ENCODE measurements at places on chromosomes 12 and 14.

- DNase-seq, result no peak
These were observed 345.8 kb downstream of the CCDC91 start for GRCh38 chr12:28536088-28536487.

DNA sequence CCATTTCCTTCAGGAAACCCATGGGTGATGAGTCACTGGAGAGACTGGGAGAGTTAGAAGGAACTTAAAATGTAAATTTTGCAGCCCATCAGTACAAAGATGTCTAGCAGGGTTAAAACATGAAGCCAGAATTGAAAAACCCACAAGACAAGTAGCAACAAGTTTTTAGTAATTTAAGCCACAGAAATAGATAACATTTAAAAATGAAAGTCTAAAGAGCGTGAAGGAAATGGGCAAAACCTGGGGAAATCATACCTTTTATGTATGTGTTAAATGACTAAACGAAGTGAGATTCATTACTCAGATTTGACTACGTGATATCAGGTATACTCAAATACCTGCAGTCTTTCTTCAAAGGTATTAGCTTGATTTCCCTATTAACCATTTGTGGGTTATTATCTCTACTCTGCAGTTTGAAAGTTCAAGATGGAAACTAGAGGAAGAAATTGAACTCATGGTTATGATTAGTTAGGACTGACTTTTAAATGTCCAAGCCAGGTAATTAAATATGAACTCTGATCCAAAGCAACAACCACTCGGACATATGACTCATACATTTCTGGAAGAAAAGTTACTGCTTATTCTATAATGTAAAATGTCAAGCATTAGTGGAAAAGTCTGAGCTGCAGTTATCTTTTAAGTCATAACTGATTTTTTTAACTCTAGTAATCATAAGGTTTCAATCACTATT lies 84.1 kb downstream of the ITPR2 start:
- no peak for DNase-seq

GRCh38 chr12:112597986-112598385 lies 179.2 kb downstream of the PTPN11 start:
- DNase-seq, result no peak

- no peak for DNase-seq
These were observed 5.8 kb downstream of the PTGES3 start for GRCh38 chr12:56682323-56682722.

DNA sequence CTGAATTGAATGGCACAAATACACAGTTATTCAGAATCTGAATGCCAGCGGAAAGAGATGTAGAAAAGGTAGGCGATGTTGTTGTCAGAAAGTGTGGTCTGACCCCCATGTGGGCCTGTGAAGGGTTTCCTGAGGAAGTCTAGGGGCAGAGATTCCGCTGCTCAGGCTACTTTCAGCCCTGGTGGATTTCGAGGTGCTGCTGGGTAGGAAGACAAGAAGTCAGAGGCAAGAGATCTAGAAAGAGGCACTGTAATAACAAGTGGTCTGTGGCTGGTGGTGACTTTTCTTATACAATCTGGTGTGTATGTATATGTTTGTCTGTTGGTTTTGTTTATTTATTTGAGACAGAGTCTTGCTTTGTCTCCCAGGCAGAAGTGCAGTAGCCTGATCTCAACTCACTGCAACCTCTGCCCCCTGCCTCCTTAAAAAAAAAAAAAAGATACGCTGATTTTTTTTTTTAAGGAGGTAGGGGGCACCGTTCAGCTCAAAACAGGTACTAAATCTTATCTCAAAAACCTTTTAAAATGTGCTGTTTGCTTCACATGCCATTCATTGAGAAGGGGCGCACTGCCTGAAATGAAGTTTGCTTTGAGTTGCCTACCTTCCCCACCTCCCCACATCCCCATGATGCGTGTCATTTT lies 27.1 kb upstream of the MANSC4 start:
- DNase-seq, result no peak

DNA sequence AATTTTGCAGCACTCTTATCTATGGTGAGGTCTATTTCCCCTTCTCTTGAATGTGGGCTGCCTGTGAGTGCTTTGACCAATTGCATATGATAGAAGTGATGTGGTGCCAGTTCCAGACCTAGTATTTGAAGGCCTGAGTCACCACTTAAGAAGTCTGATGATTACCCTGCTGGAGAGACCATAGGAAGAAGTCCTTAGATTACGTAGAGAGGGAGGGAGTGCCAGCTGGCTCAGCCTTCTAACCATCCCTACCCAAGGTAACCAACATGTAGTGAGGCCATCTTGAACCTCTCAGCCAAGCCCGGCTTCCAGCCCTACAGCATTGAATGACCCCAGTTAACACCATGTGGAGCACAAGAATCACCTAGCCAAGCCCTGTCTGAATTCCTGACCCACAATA lies 166.9 kb downstream of the NELL2 start:
- no peak for DNase-seq

DNA sequence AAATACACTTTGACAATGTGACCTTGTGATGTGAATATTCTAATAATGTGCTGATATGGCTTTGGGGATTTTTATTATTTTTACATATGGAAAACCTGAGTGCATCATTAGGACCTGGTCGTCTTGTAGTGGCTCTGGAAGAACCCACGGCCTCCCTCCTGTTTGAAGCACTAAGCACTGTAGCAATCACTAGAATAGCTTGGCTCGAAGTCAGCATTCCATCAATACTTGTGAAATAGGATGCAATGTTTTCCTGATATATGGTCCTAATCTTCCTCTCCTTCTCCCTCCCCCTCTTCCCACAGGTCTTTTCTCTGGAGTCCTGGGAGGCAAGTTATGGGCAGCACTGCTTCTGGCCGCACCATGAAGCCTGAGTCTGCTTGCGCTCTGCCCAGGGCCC lies 71.9 kb downstream of the NRXN3 start:
- DNase-seq, result no peak

DNA sequence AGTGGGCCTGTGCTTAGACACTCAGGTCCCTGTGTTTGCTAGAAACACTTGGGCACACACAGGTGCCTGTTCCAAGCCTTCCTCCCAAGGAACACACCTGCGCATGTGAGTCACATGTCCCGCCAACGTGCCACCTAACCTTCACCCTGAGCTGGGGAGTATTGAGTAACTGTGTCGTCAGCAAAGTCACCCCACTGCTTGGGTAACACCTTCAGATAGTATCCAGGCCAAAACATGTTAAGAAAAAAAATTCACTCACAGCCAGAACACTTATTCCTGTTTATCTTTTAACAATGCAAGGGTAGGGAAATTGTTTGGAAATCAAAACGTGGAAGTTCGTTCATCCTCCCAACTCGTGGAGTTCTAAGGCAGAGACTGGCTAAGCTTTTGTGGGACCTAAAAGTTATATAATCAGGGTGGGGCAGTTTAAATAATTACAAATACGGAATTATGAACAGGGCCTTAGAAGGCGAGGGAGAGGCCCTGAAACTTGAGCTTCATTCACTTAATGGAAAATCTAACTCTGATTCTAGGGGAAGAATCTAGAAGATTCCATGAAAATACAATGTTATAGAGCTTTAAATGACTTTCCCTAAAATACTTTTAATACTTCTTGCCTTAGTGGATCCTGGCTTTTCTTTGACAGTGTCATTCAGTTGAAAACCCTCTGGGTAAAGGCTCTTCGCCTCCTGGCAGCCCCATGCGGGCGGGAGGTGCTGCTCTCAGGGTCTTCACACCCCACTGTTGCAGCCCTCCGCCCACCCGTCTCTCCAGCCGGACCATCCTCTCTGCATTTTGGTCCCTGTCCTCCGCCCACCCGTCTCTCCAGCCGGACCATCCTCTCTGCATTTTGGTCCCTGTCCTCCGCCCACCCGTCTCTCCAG lies 30.3 kb upstream of the ADIPOR2 start:
- DNase-seq, result no peak

DNA sequence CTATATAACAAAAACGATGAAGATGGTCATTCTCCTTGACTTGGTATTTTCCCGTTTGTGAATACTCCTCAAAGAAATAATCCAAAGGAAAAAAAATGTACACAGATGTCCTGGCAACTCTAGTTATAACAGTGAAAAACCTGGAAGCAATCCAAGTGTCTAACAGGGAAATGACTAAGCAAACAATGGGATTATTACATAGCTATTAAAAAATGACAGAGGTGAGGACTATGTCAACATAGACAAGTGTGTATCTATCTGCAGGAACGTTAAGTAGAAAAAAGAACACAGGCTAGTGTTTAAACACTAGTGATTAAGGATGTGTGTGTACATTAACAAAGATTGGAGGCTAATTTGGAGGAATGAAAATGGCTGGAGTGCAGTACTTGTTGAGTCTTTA lies 5.9 kb upstream of the APOLD1 start:
- DNase-seq, result no peak
